ENCODE measurements at places on chromosomes 1 and 21.

DNA sequence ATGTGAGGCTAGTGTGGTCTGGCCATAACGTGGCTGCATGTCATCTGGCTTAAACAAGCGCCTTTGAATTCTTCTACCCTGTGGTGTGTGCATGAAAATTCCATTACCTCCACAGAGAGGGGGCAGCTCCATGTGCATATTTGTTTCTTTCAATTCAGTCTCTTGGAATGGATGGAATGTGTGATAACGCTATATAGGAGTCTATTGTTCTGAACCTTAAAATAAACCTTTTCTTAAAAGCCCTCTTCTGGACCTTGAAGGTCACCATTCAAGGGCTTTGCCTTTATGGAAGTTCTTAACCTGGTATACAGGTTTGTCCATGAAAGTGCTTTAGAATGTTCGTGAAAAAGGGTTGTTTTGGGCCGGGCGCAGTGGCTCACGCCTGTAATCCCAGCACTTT, 118.2 kb upstream of the ADGRL2 start:
- DNase-seq, result no peak

GRCh38 chr1:38555594-38555993, 304.0 kb downstream of the RRAGC start:
- DNase-seq, result no peak

- no peak for DNase-seq
These were observed 21.4 kb downstream of the NEK2 start for GRCh38 chr1:211653959-211654496.

- no peak for DNase-seq
These were observed 10.7 kb downstream of the MR1 start for GRCh38 chr1:181044449-181044966.

DNA sequence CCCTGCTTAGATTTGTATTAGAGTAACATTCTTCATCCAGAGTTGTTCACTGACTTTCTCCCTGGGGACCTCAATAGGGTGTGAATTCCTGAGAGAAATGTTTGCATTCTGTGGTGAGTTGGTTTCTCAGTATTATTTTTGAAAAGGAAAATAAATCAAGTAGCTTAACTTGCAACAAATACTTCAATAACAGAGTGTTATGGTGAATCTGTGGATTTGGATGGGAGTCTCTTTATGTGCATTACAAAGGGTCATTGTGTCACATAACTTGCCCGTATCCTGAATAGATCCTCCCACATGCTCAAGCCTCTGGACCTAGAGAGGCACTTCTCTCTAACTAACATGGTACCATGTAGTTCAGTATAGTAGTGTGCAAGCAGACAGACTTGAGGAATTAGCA, 68.4 kb upstream of the IPO9 start:
- no peak for DNase-seq

All from activated CD4-positive, alpha-beta T cell treated with anti-CD3 and anti-CD28 coated beads for 24 hours (primary cell).